ENCODE measurements at places on chromosomes 7 and 10.

GRCh38 chr7:30750683-30751650 lies 968 bp upstream of the INMT start:
- DNase-seq: peak; percentile 97

GRCh38 chr7:153386556-153386955 lies 627.0 kb downstream of the ACTR3B start:
- DNase-seq: no peak

DNA sequence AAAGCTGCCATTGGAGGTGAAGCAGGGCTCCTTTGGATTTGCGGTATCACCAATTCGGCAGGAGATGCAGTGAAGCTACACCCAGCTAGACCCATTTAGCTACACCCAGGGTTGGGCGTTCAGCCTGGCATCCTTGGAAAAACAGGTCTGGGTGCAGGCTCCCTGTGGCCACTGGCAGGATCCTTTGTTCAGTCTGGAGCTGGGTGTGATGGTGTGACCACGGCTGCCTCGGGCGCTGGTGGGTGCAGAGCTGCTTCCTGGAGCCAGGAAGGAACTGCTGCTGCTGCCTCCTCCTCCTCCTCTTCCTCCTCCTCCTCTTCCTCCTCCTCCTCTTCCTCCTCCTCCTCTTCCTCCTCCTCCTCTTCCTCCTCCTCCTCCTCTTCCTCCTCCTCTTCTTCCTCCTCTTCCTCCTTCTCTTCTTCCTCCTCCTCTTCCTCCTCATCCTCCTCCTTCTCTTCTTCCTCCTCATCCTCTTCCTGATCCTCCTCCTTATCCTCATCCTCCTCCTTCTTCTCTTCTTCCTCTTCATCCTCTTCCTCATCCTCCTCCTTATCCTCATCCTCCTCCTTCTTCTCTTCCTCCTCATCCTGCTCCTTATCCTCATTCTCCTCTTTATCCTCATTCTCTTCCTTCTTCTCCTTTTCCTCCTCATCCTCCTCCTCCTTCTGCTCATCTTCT lies 84.0 kb downstream of the GRK5 start:
- peak; percentile 6 for DNase-seq

DNA sequence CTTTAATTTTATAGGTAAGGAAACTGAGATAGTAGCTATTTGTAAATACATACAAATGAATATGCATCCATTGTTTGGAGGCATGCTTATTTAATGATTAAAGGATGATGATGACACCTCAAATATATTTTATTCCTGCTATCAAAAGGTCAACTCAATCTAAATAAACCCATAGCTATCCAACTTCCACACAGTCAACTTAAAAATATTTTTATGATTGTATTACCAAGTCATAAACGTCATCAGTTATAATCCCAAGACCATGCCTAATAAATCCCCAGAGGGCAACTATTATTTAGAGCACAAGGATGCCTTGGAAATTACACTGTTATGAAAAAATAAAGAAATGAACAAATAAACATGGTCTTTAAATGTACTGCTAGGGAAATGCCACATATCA lies 102.1 kb downstream of the MPP7 start:
- no peak for DNase-seq

DNA sequence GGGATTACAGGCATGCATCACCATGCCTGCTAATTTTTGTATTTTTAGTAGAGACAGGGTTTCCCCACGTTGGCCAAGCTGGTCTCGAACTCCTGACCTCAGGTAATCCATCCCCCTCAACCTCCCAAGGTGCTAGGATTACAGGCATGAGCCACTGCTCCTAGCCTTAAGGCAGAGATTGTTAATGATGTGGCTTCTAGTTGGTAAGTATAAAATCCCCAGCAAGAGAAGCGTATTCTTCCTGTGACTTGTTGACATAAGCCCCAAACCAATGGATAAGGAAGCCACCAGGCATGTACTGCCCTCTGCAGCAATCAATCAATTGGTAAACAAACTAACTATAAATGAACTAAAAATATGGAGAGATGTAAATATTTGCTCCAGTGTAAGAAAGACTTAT lies 41.2 kb downstream of the REEP3 start:
- no peak for DNase-seq

- DNase-seq: no peak
Observed at GRCh38 chr7:134084488-134085144, 42.5 kb upstream of the LRGUK start.

DNA sequence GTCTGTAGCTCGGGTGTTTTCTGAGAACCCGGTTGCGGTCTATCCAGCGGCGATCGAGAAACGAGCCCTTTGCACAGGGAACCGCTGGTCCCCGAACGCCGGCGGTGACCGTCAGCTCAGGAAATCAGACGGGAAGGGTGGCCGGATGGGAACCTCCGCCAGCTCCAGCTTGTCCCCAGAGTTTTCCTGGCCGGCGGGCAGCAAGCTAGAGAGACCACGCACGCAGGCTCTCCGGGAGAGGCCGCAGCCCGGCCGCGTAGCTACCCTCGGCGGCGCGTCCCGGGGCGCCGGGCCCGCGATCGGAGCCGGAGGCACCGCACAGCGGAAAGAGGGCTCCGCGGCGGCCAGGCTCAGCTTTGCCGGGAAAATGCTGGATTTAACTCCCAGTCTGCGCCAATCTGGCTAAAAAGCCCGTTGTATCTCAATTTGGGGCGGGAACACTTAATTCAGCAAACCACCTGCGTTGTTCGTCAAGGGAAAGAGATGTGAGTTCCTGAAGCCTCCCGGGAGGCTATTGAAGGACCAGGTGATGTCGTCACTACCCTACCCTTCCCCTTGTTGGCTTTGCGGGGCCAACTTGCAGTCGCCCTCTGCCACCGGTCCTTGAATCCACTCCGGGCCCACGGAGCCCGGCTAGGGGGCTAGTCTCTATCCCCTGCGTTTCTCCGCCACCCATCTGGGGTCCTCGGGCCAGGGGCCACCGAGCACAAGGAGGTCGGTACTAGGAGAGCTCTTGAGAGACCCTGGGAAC lies 859 bp upstream of the CH25H start:
- peak; percentile 22 for DNase-seq

DNA sequence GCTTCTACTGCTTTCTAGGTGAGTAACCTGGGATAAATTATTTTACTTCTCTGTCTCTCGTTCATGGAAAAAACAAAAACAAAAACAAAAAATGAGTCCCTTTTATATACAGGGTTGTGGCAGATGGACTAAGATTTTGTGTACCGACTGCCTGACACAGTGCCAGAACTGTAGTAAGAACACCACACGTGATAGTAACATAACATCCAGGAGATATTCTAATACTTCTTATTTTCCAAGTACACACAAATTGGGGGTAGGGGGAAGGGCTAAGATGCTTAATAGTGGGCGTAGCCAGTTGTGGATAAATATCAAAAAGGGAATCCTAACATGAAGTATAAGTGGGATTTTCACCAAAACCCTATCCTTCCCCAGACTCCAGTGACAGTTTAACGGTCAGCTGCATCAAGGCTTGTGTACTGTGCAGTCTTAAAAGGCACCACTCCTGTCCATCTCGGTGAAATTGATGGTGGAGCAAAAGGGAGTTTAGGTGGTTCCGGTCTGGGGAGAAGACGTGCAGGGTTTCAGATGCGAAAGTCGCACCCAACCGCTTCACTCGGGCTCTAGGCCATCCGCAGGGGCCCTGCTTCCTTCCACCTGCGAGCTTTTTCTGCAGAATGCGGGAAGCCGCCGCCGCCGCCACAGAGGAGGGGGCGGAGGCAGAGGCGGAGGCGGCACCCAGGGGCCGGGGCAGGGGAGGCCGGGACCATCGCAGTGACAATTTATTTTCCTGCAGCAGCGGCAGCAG lies at the start of gene STAMBPL1:
Gene STAMBPL1 (plus strand): TSS at position 712 of the 748 bp plus-strand sequence. CDS start 21,464 bp downstream, outside the sequence.
- DNase-seq: peak; percentile 85

GRCh38 chr10:63788152-63788821 lies 267.1 kb downstream of the REEP3 start:
- DNase-seq: no peak

DNA sequence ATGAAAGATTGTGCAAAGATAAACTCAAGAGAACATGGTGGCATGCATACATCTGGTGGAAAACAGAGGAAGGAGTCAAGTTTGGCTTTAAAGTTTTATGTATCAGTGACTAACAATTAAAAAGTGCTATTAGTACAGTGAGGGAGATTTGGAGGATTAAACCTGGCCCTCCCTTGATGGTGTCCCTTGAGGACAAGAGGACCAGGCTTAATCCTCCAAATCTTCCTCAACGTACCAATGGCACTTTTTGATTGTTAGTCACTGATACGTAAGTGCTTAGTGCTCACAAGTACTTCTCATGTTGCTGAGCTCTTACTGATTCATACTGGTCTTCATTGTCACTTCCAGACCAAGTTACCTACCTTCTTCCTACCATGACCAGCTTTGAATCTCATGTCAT lies 47.2 kb upstream of the SEMA3E start:
- no peak for DNase-seq

GRCh38 chr7:91397612-91398011 lies 133.4 kb downstream of the FZD1 start:
- peak; percentile 91 for DNase-seq

DNA sequence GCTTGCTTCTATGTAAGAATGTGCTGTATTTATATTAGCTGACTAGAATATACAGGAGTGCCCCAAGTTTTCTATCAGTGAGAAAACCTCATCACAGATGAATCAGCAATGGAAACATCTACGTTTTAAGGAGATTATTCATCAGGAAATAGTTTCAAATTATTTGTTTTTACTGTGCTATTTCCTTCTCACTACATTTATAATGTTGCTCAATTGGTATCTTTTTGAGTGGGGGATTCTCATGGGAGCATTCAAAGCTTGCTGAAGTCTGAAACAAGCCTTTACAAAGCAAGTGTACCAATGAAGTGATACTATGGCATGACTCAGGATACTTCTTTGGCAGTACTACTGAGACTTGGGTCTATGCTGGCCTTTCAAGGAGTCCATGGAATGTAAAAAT lies 191.1 kb upstream of the SLC26A5 start:
- no peak for DNase-seq

DNA sequence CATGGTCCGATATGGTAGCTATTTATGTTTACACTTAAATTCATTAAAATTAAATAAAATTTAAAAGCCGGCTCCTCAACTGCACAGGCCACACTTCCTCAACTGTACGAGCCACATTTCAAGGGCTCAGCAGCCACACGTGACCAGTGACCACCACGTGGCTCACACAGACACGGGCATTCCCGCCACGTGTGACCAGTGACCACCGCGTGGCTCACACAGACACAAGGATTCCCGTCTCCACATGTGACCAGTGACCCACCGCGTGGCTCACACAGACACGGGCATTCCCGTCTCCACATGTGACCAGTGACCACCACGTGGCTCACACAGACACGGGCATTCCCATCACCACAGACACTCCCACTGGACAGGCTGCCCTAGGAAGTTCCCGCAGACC lies 91.3 kb downstream of the PDGFA start:
- no peak for DNase-seq
